CD4-positive, alpha-beta T cell treated with Interleukin-17A for 4 hours (primary cell): ENCODE measurements at places on chromosomes 3 and 15.

DNA sequence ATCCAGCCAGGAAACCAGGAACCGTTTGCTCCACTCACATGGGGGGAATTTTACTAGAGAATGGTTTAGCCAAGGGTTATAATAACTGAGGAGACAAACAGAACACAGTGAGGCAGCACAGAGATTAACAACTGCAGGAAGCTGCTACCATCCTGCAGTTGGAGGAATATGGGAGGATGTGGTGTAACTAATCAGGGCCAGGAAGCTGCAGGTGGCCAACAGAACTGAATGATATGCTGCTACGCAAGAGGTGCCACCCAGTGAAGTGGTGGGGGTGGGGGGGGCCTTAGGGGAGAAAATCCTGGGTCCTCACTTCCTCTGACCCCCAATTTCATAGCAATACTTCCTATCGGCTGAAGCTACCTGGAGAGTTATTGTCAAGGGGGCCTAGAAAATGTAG lies 306.4 kb upstream of the STT3B start:
- peak; percentile 58 for DNase-seq

- no peak for DNase-seq
These were observed 265.5 kb upstream of the C2CD4B start for GRCh38 chr15:62430552-62430951.

DNA sequence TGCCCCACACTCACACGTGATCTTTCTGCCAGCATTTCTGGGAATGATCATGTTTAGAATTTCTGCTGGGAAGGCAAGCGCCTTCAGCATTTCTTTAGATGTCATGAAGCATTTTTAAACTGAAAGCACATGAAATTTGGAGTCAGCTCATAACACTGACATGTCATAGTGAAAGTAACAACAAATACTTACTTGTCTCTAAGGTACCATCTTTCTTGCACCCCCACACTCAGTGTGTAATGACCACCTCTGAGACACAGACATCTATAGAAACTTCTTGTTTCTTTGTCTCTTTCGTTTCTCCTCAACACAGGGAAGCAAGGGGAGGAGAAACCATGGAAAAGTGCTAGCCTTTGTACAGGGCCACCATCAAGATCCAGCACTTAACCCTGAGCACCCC lies 171.7 kb downstream of the RORA start:
- DNase-seq = no peak

- DNase-seq = no peak
These were observed 90.4 kb upstream of the TSEN2 start for GRCh38 chr3:12393894-12394293.

- DNase-seq = no peak
These were observed 30.9 kb downstream of the EAF1 start for GRCh38 chr3:15458212-15458780.

DNA sequence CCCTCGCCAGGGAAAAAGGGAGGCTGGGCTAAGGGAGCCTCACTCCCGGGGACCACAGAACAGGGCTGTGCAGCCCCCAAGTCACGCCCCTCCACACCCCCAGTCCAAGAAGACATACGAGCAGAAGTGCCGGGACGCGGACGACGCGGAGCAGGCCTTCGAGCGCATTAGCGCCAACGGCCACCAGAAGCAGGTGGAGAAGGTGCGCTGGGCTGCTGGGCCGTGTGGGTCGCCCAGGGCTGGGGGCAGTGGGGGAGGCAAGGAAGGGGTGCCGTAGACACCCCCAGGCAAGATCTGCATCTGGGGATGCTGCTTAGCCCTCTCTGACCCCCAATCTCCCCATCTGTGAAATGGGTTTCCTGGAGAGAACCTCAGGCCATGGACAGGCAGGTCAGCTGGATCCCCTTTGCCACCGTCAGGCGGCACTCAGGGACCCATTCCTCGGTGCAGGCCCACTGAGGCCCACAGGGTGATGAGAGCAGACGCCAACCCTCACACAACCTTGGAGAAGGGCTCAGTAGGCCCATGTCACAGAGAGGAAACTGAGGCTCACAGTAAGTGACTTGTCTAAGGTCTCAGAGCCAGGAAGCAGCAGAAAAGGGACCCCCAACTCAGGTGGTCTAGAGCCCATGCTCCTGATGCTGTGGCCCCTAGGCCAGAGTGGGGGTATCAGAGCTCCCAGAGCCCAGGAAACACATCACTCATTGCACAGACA lies 33.7 kb downstream of the PSTPIP1 start:
- no peak for DNase-seq

DNA sequence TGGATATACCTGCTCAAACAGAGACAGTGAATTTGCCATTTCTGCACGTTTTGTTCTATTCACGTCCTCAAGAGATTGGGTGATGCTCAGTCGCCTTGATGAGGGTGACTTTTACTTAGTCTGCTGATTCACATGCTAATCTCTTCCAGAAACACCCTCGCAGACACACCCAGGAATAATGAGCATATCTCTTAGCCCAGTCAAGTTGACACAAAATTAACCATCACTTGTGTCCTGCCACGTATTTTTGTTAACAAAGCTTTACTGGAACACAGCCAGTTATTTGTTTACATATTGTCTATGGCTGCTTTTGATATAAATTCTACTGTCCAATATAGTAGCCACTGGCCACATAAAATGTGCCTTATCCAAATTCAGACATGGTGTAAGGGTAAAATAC lies 218.3 kb downstream of the FHIT start:
- no peak for DNase-seq

- DNase-seq = peak; percentile 60
These were observed 76.9 kb upstream of the ABI3BP start for GRCh38 chr3:101069901-101070798.

DNA sequence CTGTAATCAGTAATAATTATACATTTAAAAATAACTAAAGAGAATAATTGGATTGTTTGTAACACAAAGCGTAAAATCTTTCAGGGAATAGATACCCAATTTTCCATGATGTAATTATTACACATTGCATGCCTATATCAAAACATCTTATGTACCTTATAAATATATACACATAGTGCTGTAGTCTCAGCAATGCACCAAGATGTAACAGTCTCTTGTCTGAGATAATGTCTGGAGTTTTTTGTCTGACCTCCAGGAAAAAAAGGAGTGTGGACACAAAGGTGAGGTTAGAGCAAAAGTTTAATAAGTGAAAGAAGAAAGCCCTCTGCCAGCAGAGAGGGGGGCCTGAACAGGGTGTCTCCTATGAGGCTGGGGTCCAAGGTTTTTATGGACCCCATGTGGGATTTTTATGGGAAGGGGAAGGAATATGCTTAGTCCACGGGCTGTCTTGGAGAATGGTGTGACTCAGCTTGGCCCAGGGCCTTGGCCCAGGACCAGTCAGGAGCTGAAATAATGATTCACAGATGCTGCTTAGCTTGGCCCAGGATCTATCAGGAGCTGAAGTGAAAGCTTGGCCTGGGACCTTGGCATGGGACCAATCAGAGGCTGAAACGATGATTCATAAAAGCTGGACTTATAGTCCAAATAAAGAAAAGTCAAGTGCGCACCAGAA lies 545.0 kb downstream of the ZPLD1 start:
- no peak for DNase-seq
